ENCODE measurements at places on chromosomes 7 and 10.

- H3K27me3 ChIP-seq = no peaks in the 10 kb centered on the region
- no peak for DNase-seq
- no peak overlapping the region for H3K27ac ChIP-seq
- no peak overlapping the region for H3K4me3 ChIP-seq
These were observed 56.5 kb downstream of the KIAA1549 start for GRCh38 chr7:138924501-138925225.

DNA sequence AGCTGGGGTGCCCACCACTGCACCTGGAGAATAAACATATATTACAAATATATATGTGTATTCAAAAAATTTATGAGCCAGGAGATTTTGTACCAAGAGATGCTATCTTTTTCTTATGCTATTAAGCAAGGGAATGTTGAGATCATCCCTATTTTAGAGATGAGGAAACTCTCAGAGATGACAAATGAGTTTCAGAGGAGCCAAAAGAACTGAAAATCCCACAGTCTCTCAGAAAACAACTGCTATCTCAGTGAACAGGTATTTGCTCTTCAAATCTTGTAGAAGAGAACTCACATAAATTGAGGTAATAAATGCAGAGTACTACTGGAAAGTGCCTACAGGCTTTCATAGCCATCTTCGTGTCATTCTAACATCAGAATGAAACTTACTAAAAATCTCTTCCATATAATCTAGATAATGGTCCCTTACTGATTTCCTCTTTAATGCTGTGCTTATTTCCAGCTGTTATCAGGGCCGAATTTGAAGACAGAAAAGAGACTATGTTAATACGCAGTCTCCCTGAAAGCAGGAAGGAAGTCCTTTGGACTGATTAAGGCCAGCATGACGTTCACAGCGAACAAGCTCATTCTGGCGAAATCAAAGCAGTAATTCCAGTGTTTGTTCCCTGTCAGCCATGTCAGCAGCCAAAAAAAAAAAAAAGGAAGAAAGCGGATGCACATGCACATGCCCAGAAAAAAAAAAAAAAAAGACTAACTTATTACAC, 29.4 kb upstream of the ANAPC16 start:
- peak overlapping the region; percentile 35 for H3K4me3 ChIP-seq
- no peaks in the 10 kb centered on the region for H3K36me3 ChIP-seq
- no peaks in the 10 kb centered on the region for H3K27me3 ChIP-seq
- DNase-seq = no peak
- peaks cover 7% of the 10 kb centered on the region for H3K4me1 ChIP-seq
- H3K27ac ChIP-seq = peak overlapping the region; percentile 74

- no peak overlapping the region for H3K27ac ChIP-seq
- no peaks in the 10 kb centered on the region for H3K36me3 ChIP-seq
- DNase-seq = no peak
These were observed 100.1 kb downstream of the RAB11FIP2 start for GRCh38 chr10:117946525-117947070.

GRCh38 chr10:60732198-60732806, 46.0 kb upstream of the CDK1 start:
- H3K27me3 ChIP-seq = peaks cover 41% of the 10 kb centered on the region
- peaks cover 3% of the 10 kb centered on the region for H3K4me1 ChIP-seq
- H3K27ac ChIP-seq = no peak overlapping the region
- no peak for DNase-seq

DNA sequence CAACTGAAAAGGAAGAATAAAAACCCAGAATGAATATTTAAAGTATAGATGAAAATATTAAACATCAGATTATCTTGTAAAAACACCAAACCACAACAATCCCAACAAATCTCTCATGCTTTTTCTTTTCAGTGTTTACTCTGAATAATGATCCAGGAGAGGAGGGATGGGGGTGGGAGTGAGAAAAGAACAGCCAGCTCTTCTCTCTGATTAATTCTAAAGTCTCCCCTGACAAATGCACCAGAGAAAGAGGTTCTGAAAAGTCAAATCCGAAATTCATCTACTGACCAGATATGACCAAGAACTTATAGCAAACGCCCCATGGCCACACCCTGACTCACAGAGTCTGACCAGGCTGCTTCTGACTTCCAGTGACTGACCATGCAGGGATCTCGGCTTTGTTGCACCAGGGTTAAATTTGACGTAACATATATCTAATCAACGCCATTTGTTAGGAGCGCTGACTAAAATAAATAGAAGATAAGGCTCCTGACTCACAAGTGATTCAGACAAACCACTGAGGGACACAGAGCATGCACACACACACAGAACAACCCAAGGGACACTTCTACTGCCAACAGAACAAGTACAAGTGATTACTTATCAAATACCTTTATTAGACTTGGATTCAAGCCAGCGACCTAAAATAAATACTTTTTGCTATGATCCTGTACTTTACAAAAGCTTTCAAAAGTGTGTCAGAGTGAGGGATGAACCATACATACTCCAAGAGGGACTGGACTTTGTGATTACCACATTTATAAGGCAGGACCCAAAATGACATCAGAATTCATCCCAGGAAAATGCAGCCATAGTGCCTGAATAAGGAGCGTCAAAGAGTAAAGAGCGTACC, 9.3 kb upstream of the SPOCK2 start:
- no peak overlapping the region for H3K4me3 ChIP-seq
- no peaks in the 10 kb centered on the region for H3K36me3 ChIP-seq
- DNase-seq = no peak
- no peaks in the 10 kb centered on the region for H3K27me3 ChIP-seq

DNA sequence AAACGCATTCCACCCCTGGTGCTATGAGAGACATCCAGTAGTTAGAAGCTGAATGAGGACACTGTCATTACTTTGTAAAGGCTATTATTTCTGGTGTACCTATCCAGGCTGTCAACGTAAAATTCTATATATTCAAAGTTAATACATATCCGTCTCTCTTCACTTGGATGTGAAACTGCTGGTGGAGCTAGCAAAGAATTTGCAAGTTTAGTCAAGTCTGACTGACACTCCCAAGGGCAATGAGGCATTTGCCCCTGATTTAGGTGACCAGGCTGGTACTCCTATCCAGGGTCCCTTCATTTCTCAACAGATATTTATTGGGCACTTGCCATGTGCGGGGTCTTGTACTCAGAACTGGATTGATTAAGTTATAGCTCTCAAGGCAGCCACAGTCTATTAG, 260.1 kb upstream of the CDC14C start:
- no peaks in the 10 kb centered on the region for H3K36me3 ChIP-seq
- no peak overlapping the region for H3K4me3 ChIP-seq
- H3K4me1 ChIP-seq = no peaks in the 10 kb centered on the region
- DNase-seq = no peak
